Activated CD4-positive, alpha-beta T cell treated with anti-CD3 and anti-CD28 coated beads, Interleukin-2, amount 50 U/mL, for 24 hours (primary cell): ENCODE measurements at places on chromosomes 6 and 20.

GRCh38 chr6:85685713-85686112 is 43.0 kb upstream of the SYNCRIP start:
- no peak for DNase-seq

DNA sequence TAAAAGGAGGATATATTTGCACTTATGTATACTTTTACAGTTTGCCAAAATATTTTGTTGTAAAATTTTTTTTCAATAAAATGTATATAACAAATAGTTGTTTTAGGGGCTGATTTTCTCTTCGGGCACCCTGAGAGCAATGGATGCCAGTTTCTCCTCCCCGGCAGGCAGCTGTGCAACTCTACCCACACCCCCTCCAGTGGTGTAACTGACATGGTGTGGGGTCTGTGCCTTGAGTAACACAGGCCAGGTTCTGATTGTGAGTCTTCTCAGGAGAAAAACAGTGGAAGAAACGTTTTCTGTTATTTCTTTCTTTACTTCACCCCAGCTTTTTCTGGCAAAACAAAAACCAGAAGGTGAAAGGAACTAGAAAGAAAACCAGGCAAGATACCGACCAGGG is 6.1 kb downstream of the FOXF2 start:
- no peak for DNase-seq

DNA sequence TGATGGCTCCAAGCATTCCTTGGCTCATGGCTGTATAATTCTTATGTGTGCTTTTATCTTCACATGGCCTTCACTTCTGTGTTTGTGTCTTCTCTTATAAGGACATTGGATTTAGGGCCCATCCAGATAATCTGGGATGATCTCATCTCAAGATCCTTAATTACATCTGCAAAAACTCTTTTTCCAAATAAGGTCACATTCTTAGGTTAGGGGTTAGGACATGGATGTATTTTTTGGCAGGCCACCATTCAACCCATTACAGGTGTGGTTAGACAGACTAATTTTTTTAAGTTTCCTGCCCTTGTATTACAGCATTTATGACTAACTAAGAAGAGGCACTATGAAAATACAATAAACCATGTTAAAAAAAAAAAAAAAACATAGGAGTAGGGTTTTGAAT is 254.0 kb downstream of the TPBG start:
- DNase-seq = no peak

DNA sequence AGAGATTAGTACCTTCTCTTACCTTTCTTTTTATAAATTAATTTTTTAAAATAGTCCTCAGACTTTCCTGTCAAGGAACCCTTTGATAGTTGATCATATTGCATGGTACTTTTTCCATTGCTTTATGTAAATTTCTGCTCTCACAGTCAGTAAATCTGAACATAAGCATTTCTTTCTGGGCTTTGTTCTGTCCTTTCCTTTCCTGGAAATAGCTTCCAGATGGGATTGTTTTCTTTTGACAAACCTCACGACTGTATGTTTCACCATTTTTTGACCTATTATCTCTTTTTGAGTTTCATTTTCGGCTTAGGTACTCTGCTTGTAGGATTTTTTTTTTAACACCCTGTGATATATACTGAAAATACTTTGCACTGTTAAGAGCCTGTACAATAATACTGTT is 32.6 kb downstream of the UTRN start:
- no peak for DNase-seq

DNA sequence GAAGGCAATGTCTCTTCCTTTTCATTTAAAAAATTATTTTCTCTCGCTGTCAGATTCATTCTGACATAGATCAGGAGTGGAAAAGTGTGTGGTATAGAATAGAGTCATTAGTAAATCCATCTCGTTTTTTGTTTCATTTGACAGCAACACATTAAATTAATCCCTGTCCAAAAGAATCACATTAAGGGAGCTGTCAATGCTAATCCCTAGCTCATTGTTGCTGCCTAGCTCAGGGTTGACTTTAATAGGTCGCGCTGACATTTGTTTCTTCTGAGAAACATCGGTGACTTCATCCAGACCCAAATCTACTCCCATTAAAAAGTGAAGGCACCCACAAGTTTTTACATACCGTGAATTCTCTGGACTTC is 25.4 kb upstream of the MAP3K7 start:
- no peak for DNase-seq

DNA sequence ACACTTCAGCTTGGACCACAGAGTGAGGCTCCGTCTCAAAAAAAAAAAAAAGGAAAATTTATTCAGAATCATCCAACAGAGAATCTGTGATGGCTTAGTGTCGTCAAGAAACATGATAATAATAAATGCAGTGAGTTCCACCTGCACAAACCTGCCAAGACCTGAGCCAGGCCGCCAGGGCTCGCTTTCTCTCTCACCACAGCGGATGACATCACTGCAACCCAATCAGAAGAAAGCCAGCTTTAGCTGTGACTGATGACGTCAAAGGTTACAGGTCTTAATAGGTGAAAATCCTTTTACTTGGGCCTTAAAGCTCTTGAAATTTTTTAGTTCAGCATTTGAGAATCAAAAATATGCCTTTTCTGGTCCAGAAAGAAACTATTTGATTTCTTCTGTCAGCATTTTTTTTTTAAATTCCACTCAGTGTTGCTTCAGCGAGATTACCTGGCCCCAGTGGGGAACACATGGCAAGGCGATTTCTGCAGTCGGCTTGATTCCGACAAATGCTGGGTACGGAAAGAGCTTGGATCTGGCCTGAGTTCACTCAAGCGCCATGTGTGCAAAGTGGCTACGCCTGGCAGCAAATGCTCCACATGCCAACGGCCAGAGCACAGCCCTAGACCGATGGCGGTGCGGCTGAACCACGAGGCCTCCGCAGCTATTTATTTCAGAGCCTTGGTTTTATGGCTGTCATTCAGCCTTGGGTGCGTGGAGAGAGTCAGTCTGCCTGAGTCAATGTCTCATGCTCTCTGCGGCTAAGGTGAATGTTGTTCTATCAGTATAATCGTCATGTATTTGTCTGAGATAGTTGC is 105.7 kb upstream of the QKI start:
- no peak for DNase-seq

DNA sequence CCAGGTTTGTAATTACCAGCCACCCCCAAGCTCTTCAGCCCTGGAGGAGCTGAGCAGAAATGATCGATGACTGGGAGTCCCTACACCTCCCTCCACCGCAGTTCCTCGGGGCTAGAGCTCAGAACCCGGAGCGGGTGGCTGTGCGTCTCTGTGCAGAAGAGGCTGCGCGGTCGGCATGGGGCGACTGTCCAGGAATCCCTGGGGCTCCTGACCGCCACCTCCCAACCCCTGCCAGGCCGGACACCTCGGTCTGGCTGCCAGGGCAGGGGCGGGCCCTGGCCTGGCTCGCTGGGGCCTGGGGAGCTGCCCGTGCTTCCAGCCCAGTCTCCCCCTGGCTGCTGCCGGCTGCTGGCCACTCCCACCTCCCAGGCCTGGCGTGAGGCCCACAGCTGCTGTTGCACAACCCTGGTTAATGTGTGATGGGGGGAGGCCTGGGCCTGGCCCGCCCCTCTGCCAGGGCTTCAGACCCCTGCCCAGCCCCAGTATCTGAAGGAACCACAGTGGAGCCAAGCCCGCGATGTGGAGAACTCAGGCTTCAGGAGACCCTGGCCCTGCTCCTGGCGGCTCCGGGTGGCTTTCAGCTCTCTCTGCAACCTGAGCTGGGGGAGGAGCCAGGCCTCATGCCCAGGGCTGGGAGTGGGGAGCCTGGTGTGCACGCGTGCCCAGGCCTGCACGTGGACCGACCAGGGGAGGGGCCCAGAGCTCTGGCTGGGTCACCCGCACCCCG is 1.2 kb downstream of the SLC2A4RG start:
- no peak for DNase-seq

- DNase-seq = no peak
Measured at GRCh38 chr6:110398778-110399177, 16.6 kb downstream of the DDO start.

DNA sequence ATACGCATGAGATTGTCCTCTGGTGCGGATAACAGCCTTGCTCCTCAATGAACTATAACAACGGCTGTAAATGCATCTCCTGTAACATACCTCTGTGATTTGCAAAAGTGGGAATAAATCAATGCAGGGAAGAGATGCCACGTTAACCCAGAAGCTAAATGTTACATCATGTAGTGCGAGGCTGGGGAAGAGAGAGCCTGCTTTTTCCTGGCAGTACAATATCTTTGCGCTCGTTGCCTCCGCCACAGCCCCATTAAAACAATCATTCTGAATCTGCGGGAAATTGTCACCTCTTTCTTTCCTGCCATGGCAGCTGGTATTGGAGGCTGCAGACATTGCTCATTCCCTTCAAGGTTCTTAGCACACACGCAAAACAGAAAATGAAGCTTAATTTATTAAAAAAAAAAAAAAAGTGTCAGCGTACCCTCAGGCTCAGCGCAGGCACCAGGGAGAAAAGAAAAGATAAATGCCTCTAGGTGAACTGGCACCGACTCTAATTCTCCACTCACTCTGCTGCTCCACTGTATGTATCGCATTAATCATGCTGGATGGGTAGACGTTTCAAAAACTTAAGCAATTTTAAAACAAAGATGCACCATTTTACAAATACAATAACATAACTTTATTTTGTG is 70.2 kb upstream of the TFB1M start:
- DNase-seq = no peak

- no peak for DNase-seq
Measured at GRCh38 chr6:32131439-32131948, 1.4 kb upstream of the FKBPL start.

DNA sequence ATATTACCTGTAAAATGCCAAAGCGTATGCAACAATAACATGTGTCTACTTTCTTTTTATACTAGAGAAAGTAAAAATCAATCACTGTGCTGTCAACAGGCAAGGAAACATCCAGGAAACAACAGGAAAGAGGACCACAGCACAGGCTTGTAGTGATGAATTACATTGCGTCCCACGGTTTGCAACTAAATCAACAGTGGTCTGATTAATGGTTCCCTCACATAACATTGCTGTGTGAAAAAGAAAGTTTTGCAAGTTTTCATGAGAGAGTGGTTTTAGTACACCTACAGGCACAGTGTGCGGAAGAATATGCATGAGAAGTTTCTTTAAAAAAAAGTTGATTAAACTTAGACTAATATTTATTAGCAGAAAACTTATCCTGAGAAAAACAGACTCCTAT is 329.5 kb upstream of the HSF2 start:
- DNase-seq = no peak

GRCh38 chr6:8855411-8855810 is 420.1 kb upstream of the SLC35B3 start:
- no peak for DNase-seq

DNA sequence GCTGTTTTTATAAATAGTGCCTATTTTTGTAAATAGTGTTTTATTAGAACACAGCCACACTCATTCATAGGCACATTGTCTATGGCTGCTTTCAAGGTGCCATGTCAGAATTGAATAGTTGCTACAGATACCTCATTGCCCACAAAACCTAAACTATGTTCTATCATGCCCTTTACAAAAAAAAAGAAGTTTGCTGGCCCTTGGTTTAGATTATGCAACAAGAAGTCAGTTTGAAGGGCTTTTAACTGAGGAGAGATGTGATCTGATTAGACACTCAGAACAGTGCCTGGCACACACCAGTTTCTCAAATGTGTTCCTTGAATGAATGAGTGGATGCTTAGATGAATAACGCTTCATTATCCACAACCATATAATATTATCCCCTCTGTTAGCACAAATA is 366.1 kb downstream of the MAFB start:
- no peak for DNase-seq

- DNase-seq = no peak
Measured at GRCh38 chr6:79188885-79189480, 45.5 kb downstream of the HMGN3 start.

- no peak for DNase-seq
Measured at GRCh38 chr20:20390393-20390792, 22.5 kb downstream of the INSM1 start.

- no peak for DNase-seq
Measured at GRCh38 chr20:31681128-31681727, 41.4 kb downstream of the BCL2L1 start.

- no peak for DNase-seq
Measured at GRCh38 chr6:44102527-44102926, 24.7 kb downstream of the MRPL14 start.
